Muscle of back (tissue), 13 donors: ENCODE measurements at places on chromosomes 1 and 21. TPM values are rescaled to one million over a fixed set of nuclear protein-coding genes. Genes with fewer than 3 reads are reported as not detected.

- DNase-seq, result no peak
These were observed 27.8 kb downstream of the ASAP3 start for GRCh38 chr1:23456226-23456625.

The LCE3B gene
- polyA plus RNA-seq, result not detected

- DNase-seq, result no peak
These were observed 521.9 kb upstream of the PRMT6 start for GRCh38 chr1:106534612-106535011.

GRCh38 chr21:36097427-36098181 lies 27.8 kb downstream of the CBR1 start:
- DNase-seq, result no peak

GRCh38 chr21:28172376-28172775 lies 820.3 kb downstream of the LTN1 start:
- no peak for DNase-seq

GRCh38 chr1:159076438-159077119 lies at the start of gene AIM2:
Gene AIM2 (minus strand): TSS chr1:159076766. CDS start chr1:159073499, 3,267 bp downstream.
- no peak for DNase-seq

The CD5L gene
- 0.05 TPM for polyA plus RNA-seq

DNA sequence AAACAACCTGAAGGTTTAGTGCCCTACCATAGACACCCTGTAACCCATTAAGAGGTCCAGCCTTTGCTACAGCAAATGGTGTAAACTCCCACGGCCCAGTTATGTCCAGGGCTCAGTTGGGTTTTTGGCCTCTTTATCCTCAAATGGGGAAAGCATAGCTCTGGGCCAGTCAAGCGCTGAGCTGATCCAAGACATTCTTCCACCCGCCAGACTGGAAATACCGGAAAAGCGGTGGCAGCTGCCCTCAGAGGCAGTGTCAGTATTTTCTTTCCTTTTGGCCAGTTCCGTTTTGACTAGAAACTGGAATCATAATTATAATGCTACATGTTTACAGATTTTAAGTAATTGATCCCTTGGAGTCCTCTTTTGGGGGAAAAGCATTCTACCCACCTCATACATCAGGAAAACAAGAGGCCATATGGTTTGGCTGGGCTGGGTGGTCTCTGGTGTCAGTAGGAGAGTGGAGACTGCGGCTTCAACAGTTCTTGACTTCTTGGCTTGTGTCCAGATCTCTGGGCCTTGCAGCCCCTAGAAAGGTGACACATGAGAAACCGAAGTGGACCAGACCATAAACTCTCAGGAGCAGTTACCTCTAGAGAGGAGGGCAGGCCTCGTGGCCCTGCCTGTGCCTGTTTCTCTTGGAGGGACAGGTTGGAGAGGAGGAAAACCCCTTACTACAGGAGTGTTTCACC lies 30.2 kb upstream of the CLDN14 start:
- DNase-seq, result no peak

The RHBDL2 gene
- 0.86 TPM for polyA plus RNA-seq

The TNFRSF4 gene
- polyA plus RNA-seq, result 2.4 TPM

DNA sequence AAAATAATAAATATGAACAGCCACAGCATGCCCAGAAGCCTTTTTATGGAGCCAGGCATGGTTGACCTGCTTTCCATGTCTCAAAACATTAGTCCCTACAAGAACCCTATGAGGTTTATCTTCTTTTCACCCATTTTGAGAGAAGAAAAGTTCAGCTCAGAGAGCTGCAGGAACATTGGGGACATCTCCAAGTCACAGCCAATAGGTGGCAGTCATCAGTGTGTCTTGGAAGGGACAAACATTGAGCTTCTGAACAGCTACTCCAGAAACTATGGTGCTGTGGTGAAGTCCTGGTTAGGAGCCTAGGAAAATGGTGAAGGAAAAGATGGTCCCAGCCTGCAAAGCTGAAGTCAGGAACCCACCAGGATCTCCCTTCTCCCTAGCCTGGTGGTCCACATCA lies 73.6 kb downstream of the JMJD4 start:
- no peak for DNase-seq

GRCh38 chr1:11727119-11727518 lies 8.8 kb upstream of the AGTRAP start:
- no peak for DNase-seq

DNA sequence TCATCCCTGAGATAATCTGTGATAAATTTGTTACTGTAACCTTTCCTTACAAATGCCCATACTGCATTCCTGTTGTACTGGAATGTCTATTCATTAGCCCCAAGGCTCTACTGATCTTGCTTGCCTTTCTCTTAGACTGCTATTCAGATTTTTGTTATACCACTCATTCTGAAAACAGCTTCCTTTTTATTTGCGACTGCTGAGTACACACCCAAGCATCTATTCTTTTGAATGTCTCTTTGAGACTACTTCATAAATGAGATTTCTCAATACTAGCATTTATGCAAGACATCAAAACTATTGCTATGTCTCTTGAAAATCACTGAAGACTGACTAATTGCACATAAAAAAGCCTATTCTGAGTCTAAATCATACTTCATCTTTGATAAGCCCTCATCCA lies 38.6 kb downstream of the DENND1B start:
- DNase-seq, result no peak

The USF1 gene
- 30.7 TPM for polyA plus RNA-seq

DNA sequence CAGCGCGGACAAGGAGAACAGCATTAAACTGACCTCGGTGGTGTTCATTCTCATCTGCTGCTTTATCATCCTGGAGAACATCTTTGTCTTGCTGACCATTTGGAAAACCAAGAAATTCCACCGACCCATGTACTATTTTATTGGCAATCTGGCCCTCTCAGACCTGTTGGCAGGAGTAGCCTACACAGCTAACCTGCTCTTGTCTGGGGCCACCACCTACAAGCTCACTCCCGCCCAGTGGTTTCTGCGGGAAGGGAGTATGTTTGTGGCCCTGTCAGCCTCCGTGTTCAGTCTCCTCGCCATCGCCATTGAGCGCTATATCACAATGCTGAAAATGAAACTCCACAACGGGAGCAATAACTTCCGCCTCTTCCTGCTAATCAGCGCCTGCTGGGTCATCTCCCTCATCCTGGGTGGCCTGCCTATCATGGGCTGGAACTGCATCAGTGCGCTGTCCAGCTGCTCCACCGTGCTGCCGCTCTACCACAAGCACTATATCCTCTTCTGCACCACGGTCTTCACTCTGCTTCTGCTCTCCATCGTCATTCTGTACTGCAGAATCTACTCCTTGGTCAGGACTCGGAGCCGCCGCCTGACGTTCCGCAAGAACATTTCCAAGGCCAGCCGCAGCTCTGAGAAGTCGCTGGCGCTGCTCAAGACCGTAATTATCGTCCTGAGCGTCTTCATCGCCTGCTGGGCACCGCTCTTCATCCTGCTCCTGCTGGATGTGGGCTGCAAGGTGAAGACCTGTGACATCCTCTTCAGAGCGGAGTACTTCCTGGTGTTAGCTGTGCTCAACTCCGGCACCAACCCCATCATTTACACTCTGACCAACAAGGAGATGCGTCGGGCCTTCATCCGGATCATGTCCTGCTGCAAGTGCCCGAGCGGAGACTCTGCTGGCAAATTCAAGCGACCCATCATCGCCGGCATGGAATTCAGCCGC lies 2.5 kb downstream of the S1PR1 start:
- no peak for DNase-seq

DNA sequence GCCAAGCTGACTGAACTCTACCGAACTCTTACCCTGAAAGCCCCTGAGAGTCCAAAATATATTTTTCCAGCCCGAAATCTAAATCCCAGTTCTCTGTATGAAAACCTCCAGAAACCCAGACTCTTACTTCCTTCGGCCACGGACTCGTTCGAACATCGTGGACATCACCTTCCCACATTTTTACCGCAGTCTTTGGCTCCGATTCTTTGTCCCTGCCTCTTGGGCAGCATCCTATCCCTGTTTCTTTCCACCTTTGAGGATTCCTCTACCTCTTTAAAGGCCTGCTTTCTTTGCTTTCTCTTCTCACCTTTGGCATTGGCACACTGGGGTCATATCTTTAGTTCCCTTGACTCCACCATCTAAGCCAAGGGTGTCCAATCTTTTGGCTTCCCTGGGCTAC lies 932 bp upstream of the USP24 start:
- no peak for DNase-seq

The LORICRIN gene
- polyA plus RNA-seq, result not detected

The TMEM35B gene
- 19.6 TPM for polyA plus RNA-seq

The AIM2 gene
- polyA plus RNA-seq, result 0.77 TPM

The DISP1 gene
- polyA plus RNA-seq, result 10.4 TPM

DNA sequence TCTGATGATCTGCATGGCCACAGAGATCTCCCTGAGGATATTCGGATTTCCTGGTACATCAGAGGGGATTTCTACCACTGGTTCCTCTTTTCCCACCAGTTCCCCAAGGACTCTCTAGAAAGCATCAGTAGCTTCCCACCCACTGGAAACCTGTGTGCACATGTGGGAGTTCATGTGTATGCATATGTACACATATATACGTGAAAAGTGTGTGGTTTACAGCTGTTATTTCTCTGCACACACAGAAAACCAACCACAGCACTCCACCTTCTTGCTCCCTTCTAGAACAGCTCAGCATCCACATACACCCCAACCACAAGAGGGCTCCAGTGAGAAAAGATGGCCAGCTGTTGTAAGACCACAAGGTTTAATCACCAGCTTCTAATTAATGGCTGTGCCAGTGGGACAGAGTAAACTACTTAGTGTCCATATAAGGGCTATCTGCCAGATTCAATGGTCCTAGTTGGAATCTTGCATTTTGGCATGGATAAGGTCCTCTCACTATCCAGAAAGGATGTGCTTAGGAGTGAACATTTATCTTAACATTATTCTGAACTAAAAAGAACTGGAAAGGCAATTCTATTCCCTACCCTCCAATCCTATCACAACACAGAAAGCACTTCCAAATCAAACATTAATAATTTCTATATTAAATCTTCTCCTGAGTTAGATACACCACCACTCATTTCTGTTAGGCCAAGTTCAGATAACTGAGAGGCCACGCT lies 24.1 kb downstream of the GPR3 start:
- no peak for DNase-seq

The COP1 gene
- polyA plus RNA-seq, result 48.9 TPM

- DNase-seq, result no peak
These were observed 20.1 kb upstream of the MAB21L3 start for GRCh38 chr1:116091083-116091482.

- peak; percentile 65 for DNase-seq
These were observed 7.5 kb upstream of the ZNF648 start for GRCh38 chr1:182069028-182069466.

The WNT9A gene
- 4.1 TPM for polyA plus RNA-seq

- no peak for DNase-seq
These were observed 75.4 kb downstream of the NOS1AP start for GRCh38 chr1:162144853-162145252.

The OR2W3 gene
- 0.86 TPM for polyA plus RNA-seq

DNA sequence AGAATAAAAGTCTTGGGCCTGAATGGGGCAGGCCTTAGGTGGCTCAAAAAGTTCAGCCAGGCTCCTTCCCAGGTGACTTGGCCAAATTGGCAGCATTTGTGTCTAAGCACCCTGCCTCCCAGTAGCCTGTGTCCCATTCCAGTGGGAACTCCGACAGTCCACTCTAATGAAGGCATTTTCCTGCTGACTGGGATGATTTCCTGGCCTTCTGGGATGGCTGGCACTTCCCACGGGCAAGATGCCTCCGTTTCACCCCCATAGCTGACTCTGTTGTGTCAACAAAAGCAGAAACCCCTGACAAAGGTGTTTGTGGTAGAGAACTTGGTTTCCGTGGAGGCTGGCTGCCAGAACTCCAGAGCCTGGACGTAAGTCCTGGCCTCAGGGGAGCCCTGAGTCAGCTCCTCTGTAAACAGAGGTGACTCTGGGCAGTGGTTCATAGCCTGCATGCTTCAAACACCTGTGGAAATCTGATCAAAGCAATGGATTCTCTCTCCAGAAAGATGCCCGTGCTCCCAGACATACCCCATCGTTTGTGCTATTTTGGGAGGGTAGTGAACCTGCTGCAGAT lies 36.6 kb downstream of the WNT3A start:
- no peak for DNase-seq

DNA sequence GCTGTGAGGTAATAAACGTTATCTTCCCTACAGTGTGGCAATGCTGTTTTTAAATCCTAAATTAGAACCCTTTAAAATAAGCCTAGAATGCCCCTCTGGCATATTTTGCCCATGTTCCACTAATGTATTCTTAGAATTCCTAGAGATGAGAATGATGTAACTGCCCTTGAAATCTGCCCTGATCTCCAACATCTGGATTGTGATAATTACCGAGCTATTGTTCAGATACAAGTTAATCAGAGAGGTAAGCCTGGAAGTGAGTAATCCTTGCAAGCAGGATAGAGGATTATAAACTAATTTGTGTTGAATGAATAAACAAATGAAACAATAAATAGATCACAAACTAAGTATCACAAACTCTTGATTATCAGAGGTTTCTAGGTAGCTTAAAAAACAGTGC lies 107.8 kb upstream of the DMRTA2 start:
- DNase-seq, result no peak

The CDA gene
- polyA plus RNA-seq, result 0.31 TPM

The SH2D1B gene
- 0.18 TPM for polyA plus RNA-seq

DNA sequence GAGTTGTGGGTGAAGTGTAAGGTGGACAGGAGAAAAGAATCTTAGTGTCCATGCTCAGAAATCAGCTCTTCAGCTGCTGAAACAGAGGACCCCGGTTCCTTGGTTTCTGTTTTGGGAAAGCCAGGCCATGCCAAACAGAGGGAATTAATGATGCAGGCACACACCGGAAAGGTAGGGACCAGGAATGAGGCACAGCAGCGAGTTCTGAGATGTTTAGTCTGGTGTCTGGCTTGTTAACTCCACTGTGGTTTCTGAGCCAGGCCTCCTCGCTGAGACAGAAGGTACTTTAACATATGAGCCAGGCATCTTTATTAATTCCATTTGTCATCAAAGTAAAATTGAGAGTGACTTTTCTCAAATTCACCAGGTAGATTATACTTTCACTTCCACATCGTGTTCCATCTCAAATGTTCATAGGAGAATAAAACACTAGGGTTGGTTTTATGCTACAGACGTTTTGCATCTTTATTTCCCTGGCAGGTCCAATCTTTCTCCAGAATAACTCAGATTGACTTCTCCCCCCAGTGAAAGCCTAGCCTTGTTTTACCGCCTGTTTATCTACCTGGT lies 23.5 kb downstream of the LRRC8D start:
- no peak for DNase-seq

- DNase-seq, result no peak
These were observed 187.1 kb downstream of the HIVEP3 start for GRCh38 chr1:41731516-41732030.

- DNase-seq, result no peak
These were observed 40.7 kb downstream of the DISP3 start for GRCh38 chr1:11519629-11520031.

DNA sequence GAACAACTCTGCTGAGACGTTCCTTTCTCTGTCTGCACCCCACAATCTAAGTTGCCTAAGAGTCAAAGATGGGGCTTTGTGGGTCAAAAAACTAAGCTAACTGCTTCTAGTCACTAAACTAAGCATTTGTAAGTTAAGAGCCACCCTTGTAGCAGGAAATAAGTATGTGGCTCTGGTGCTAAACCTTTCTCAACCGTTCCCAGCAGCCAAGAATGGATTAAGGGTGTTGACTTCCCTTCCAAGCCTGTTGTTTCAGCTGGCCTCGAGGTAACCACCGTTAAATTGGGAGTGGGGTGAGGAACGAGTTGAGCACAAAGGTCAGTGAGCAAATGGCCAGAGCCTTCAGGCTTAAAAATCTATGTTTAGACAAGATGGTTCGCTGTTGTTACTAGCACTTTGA lies 169.1 kb downstream of the TRIM33 start:
- no peak for DNase-seq

- no peak for DNase-seq
These were observed 1048.0 kb downstream of the PLA2G4A start for GRCh38 chr1:187876775-187877174.

The REN gene
- polyA plus RNA-seq, result 0.18 TPM

The FCRL1 gene
- polyA plus RNA-seq, result 0.27 TPM

GRCh38 chr1:203406446-203407045 lies 55.6 kb upstream of the FMOD start:
- no peak for DNase-seq

The RNF186 gene
- polyA plus RNA-seq, result not detected
